ENCODE measurements at places on chromosomes 3 and 15.

DNA sequence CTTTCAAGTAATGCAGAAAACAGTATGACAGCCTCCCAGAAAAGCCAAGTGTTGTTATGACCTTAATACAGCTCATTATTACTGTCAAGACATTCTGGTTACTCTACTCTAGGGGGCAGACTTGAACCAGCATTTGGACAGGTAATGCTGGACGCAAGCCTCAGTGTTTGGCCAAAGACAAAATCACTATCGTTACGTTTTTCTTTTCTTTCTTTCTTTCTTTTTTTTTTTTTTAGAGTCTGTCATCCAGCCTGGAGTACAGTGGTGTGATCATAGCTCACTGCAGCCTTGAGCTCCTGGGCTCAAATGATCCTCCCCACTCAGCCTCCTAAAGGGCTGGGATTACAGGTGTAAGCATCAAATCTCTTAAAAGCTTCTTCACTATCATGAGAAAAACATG is 29.4 kb upstream of the TMEM45A start:
- no peak for DNase-seq

DNA sequence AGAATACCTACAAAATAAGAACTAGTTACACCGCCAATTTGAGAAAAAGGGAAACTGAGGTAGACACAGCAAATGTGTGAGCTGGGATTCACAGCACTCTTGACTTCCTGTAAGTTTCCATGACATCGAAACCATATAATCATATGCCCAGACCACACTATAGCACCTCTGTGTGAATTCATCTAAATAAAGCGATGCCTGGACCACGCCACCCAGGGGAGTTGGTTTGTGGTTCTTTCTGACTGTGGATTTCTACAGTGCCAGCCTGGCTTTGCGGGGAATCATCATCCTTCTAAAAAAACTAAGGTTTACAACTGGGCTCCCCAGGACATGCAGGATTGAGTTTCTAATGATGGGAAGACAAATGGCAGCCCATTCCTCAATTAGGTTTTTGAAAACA is 23.5 kb upstream of the CA12 start:
- no peak for DNase-seq

GRCh38 chr3:9248522-9249271 is 749 bp downstream of the SRGAP3 start:
- no peak for DNase-seq

- DNase-seq: no peak
These were observed 171.1 kb upstream of the CCDC54 start for GRCh38 chr3:107206141-107206540.

- DNase-seq: no peak
These were observed 43.8 kb upstream of the SLC6A6 start for GRCh38 chr3:14358426-14359211.

GRCh38 chr15:33375236-33375635 is 64.5 kb downstream of the RYR3 start:
- no peak for DNase-seq

GRCh38 chr3:178680489-178680888 is 144.3 kb downstream of the KCNMB2 start:
- DNase-seq: no peak

- no peak for DNase-seq
These were observed 103.6 kb downstream of the APBA2 start for GRCh38 chr15:28989239-28989830.

- no peak for DNase-seq
These were observed 114.2 kb downstream of the AGBL1 start for GRCh38 chr15:86193716-86194380.

GRCh38 chr15:73082812-73083211 is 30.5 kb downstream of the NEO1 start:
- no peak for DNase-seq
